ENCODE measurements at places on chromosomes 5 and 9.
A peak's percentile ranks its signal among the peaks of the same experiment; 100 is the strongest.

- no peak for DNase-seq
Observed at GRCh38 chr9:20597862-20598261, 24.4 kb downstream of the MLLT3 start.

DNA sequence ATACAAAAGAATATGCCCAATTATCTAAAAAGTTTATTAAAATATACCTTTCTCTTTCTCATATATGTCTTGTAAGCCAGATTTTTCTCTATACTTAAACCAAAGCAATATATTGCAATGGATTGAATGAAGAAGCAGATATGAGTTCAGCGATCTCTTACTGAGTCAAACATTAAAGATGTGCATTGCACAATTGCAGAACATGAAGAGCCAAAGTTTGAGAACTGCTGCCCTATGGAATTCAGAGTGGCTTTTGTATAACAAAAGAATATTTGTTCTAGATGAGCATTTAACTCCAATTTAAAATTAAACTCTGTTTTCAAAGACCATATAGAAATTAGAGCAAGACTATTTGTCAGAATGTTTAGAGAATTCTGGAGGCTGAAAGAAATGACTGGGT is 519.0 kb upstream of the DAB2 start:
- DNase-seq: no peak

- DNase-seq: no peak
Observed at GRCh38 chr9:134268747-134269146, 57.5 kb upstream of the RXRA start.

DNA sequence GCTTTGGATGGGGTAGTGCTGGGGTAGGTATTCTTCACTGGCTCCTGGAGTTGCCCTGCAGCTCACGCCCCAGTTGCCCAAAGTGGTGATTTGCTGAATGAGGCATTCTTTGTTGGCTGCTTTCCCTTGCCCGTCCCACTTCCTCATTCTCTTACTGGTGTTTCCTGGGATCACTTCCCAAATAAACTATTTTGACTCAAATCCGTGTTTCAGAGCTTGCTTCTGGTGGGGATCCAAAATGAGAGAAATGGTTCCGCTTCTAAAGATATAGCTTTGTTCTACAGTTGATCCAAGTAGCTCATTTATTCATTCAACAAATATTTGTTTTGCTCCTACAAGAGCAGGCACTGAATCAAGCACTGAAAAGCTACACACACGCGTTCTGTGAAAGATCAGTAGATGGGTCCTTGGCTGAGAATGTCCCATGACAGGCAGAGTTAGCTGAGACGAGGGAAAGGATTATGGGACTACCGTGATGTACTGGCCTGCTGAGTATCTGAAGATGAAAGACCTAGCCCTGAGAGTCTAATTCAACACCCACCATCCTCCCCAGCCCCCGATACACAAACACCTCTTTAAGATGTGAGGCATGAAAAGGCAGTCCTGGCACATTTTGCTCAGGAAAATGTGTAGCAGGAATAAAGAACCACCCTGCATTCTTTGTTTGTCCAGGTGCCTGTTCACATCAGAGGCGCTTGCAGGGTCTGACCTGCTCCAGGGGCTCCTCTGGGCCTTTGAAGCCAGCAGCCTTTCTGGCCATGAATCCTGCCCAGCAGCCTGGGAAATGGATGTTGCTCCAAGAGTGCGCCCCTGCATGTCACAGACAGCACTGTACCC is 143.1 kb upstream of the RANBP3L start:
- no peak for DNase-seq

GRCh38 chr5:89265511-89266179 is 382.7 kb upstream of the MEF2C start:
- DNase-seq: no peak

DNA sequence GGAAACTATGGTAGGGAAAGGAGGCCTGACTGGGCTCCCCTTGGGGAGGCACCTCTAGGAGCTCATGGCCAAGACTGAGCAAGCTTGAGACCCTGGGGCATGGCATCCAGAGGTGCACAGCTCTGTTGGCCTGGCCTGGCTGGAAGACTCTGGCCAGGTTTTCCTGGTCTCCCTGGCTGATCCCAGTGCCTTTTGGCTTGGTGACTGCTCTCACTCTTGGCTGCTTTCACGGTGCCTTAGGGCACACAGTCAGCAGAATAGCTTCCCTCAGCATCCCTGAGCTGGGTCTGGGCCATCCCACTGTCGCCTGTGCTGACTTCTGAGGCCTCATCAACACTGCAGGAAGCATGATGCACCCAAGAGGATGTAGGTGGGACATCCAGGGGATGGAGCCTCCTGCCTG is 13.4 kb upstream of the DELE1 start:
- no peak for DNase-seq

GRCh38 chr9:115680231-115680630 is 473.4 kb upstream of the PAPPA start:
- DNase-seq: no peak

- no peak for DNase-seq
Observed at GRCh38 chr5:160843240-160843639, 8.8 kb downstream of the ATP10B start.

DNA sequence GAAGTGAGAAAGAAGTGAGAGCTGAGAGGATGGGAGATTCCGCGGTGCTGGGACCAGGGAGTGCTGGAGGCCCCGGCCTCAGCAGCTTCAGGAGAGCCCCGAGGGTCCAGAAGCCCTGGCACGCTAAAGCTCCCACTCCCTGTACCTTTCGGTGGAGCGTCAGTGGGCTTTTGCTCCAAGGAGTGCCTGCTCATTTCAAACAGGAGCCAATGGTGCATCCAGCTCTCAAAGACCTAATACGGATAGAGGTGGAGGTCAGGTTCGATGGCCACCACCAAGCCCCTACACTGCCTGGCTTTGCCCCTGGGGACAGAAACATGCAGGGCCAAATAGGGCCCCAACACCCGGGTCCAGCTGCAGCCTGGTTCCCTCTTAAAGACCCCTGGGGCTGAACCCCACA is 8.2 kb downstream of the CD74 start:
- no peak for DNase-seq

GRCh38 chr5:42109006-42109572 is 184.0 kb downstream of the FBXO4 start:
- no peak for DNase-seq

DNA sequence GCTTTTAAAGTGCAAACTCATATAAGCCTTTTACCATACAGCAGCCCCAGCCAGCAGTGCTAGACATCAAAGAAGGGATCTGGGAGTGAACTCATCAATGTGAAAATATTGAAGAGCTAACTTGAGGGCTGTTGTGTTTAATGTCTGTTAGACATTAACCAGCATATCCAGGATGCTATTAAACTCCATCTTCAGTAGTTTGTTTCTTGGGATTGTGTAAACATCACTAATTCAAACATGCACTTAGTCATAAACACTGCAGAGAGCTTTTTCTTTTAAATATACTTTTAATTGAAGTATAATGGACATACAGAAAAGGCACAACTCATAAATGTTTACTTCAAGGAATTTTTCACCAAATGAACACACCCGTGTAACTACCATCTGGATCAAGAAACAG is 81.8 kb downstream of the TMEM252 start:
- DNase-seq: no peak

GRCh38 chr9:135039916-135040645 is 47.4 kb upstream of the OLFM1 start:
- DNase-seq: peak; percentile 45

- DNase-seq: no peak
Observed at GRCh38 chr5:114858665-114859437, 310.9 kb downstream of the TRIM36 start.

- no peak for DNase-seq
Observed at GRCh38 chr5:21810737-21811316, 1042.3 kb downstream of the CDH12 start.

GRCh38 chr9:1353291-1353690 is 303.1 kb downstream of the DMRT2 start:
- DNase-seq: no peak

GRCh38 chr9:126959336-126959735 is 44.8 kb downstream of the RALGPS1 start:
- DNase-seq: no peak

DNA sequence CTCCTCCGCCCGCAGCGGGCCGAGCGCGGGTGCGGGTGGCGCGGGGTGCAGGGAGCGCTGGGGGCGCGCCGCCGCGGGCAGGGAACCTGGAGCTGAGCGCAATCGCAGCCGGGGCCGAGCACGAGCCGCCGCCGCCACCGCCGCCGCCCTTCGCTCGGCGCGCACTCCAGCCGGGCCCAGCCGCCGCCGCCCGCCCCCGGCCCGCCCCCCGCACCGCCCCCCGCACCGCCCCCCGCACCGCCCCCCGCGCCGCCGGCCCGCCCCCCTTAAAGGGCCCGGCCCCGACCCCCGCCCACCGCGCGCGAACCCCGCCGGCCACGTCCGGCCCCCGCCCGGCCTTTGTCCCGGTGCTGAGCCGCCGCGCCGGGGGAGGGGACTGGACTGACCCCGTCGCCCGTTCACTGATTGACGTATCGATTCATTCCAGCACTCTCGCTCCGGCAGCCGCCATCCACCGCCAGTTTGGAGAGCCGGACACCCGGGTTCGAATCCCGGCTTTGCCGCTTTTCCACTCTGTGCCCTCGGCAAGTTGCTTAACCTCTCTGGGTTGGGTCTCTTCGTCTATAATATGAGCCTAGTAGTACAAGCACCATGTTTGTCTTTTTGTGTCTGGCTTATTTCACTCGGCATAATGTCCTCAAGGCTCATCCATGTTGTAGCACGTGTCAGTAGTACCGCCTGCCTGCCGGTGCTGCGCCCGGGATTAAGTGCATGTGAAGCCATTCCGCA is at the start of gene SH3PXD2B:
TSS of gene SH3PXD2B (minus strand) at position 168 of the 729 bp plus-strand sequence. CDS start 173 bp downstream, outside the sequence.
- peak; percentile 86 for DNase-seq

DNA sequence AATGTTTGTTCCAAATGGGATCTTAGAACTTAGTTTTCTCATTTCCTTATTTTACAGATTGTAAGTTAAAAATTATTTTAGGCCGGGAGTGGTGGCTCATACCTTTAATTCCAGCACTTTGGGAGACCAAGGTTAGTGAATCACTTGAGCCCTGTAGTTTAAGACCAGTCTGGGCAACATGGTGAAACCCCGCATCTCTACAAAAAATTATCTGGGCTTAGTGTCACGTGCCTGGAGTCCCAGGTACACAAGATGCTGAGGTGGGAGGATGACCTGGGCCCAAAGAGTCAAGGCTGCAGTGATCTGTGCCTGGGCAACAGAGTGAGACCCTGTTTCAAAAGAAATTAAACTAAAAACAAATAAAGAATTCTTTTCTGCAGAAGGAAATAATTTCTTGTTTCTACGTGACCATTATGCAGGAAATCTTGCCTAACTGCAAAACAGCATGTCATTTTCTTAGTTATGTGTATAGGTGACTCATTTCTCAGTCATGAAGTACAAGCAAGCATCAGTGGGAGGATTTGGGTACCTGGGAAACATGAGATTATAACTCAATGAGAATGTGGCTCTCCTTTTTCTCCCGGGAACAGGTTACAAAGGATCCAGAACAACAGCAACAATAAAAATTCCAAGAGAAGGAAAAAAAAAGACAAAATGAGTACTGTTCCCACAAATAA is 375.1 kb upstream of the ST8SIA4 start:
- DNase-seq: no peak

DNA sequence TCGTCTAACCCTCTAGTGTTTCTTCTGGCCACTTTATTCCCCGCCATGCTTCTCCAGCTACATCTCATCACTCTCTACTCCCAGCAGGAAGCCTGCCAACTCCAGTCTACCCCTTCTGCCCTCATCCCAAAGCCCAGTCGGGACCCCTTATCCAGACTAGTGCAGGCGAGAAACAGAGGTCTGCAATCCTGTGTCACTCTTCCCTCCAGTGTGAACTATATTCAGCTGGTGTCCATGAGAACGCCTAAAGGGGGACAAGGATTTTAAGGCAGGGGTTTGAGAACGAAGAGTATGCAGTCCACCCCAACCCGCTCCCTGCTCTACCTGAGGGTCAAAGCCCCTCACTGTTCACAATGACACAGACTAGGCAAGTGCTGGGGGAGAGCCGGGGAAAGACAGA is 41.7 kb upstream of the GABRP start:
- no peak for DNase-seq

DNA sequence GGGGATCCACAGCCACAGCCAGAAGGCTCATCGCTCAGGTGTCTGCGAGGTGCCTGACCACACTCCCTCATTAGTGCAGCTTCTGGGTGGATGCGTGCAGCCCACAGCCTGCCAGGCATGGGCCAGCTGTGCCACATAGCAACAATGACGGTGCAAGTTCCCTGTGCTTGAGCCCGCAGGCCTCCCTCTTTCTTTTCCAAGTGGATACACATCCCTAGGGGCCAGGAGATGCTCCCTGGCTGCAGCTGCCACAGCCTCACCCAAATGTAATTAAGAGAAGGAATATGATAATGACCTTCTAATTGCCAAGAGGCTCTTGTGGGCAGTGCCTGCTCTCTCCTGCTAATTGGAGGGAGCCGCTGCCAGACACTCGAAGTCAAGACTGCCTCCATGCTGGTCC is 116.0 kb upstream of the PPP1R26 start:
- DNase-seq: no peak

- no peak for DNase-seq
Observed at GRCh38 chr5:151083081-151083676, 2.3 kb upstream of the TNIP1 start.

GRCh38 chr9:2019723-2020122 is 4.6 kb downstream of the SMARCA2 start:
- no peak for DNase-seq

GRCh38 chr9:4371108-4371507 is 71.2 kb upstream of the GLIS3 start:
- no peak for DNase-seq

GRCh38 chr9:90544488-90544887 is 98.1 kb downstream of the DIRAS2 start:
- DNase-seq: no peak

DNA sequence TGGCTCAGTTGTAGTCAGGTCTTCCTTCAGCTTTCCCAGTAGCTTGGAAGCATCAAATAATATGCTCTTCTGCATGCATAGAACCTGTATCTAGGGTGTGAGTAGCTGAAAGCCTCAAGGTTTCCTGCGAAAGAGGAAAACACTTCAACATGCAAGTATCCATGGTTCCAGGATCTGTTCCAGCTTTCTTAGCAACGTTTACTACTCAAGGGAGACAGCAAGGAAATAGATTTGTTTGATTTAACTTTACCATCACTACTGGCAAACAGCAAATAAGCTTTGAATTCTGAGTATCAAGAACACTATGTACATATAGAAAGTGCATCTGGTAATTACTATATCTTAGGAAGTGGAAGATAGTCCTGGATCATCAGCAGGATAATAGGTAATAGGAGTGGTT is 341.0 kb downstream of the PRR16 start:
- no peak for DNase-seq

GRCh38 chr9:13128266-13128860 is 151.1 kb downstream of the MPDZ start:
- no peak for DNase-seq

- DNase-seq: no peak
Observed at GRCh38 chr9:136824496-136825225, 16.9 kb downstream of the RABL6 start.

- DNase-seq: peak; percentile 79
Observed at GRCh38 chr9:93259490-93260262, 75.7 kb downstream of the WNK2 start.

Data from posterior vena cava (tissue), 2 donors.